Muscle of back (tissue), 13 donors: ENCODE measurements at places on chromosomes 16 and 17.

DNA sequence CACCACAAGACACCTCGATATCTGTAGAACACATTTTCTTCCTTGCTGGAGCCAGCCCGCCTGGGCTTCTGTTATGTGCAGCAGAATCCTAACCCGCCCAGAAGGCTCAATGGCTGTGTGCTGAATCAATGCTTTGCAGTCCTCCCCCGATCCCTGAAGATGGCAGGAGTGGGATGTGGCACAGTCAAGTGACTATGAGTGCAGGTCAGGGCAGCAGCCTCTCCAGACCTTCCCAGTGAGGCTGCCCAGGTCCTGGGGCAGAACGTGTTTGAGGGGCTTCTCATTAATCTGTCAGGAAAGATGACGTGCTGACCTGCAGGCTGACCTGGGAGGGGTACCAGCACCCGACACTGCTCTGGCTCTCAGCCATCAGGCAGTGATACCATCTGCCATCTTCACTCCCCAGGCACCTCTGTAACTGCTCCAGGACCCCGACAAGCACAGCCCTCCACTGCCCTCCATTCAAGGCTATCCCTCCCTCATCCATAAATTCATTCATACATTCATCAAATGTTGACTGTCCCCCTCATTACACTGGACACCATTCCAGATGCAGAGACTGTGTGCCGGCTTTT lies 35.2 kb downstream of the LRRC75A start:
- no peak for DNase-seq

DNA sequence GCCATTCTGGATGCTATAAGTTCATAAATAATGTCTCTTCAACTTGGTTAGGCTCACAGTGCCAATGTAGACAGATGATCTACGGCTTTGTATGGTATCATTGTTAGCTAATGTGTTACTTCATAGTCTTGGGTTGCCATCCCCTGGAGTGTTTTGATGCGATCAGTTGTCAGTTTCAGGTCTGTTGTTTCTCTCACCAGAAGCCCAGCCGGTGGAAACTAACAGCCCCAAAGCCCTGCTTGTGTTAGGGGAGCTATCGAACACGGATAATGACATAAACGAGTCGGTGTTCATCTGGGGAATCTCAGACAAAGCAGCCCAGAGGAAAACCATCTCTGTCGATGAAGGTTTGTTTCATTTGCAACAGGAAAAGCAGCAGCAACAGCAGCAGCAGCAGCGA lies 107.4 kb upstream of the ANKFN1 start:
- DNase-seq: no peak

- no peak for DNase-seq
Observed at GRCh38 chr16:10693889-10694288, 841 bp downstream of the TEKT5 start.

DNA sequence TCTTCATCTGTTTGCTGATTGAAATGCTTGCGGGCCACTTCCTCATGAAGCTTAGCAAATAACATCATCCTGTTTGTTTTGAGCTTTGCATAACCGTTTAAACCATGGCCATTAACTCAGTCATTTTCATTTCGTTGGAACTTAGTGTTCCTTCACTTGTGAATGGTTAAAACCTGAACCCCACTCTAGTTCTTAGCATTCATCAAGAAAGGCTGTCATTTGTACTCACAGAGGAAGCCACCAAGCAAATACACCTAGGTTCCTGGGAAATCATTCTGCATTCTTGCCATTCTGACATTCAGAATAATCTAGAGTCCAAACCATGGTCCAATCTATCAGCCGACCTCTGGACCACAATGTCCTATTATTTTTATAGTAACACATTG lies 8.4 kb upstream of the TAT start:
- DNase-seq: no peak

GRCh38 chr17:62760059-62760944 lies 47.8 kb downstream of the MARCHF10 start:
- no peak for DNase-seq

GRCh38 chr17:773467-774312 lies 8.4 kb downstream of the GLOD4 start:
- no peak for DNase-seq

GRCh38 chr16:3095869-3096268 lies 3.2 kb downstream of the ZSCAN10 start:
- DNase-seq: peak; percentile 33

GRCh38 chr16:50247906-50248608 lies 18.3 kb upstream of the ADCY7 start:
- no peak for DNase-seq

- no peak for DNase-seq
Observed at GRCh38 chr17:69286257-69286656, 40.7 kb downstream of the ABCA5 start.

DNA sequence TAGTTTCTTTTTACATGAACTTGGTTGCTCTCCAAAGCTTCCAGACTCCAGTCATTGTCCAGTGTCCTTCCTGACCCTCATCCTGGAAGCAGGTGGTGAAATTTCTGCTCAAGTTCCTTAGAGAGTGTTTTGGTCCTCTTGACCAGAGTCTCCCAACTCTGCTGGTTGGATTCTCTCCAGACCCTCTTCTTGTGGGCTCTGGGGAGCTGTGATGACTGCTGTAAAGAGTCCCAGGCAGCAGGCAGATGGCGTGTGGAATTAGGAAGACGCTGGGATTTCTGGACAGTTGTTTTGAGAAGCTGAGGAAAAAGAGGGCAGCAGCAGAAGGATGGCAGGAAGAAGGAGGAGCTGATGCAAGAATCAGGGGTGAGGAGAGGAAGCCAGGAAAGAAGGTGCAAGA lies 1.6 kb upstream of the SEZ6 start:
- no peak for DNase-seq

DNA sequence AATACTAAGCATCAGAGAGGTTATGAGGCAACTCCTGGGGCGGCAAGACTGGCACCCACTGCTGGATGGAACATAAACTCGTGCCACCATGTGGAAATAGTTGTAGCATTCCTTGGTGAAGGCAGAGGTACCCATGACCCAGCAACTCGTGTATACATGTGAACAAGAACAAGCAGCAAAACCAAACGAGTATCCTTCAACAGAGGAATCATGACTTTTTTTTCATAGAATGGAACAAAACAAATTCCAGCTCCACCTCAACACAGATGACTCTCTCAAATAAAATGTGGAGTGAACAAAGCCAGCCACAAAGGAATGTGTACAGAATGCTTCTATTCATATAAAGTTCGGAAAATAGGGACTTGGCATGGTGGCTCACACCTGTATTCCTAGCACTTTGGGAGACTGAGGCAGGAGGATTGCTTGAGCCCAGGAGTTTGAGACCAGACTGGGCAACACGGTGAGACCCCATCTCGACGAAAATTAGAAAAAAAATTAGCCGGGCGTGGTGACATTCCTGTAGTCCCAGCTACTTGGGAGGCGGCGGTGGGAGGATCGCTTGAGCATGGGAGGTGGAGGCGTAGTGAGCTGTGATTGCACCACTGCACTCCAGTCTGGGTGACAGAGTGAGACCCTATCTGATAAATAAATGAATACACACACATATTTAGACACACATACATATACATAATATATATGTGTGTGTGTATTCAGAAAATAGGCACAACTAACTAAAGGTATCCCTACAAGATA lies 35.3 kb downstream of the B9D1 start:
- peak; percentile 67 for DNase-seq

DNA sequence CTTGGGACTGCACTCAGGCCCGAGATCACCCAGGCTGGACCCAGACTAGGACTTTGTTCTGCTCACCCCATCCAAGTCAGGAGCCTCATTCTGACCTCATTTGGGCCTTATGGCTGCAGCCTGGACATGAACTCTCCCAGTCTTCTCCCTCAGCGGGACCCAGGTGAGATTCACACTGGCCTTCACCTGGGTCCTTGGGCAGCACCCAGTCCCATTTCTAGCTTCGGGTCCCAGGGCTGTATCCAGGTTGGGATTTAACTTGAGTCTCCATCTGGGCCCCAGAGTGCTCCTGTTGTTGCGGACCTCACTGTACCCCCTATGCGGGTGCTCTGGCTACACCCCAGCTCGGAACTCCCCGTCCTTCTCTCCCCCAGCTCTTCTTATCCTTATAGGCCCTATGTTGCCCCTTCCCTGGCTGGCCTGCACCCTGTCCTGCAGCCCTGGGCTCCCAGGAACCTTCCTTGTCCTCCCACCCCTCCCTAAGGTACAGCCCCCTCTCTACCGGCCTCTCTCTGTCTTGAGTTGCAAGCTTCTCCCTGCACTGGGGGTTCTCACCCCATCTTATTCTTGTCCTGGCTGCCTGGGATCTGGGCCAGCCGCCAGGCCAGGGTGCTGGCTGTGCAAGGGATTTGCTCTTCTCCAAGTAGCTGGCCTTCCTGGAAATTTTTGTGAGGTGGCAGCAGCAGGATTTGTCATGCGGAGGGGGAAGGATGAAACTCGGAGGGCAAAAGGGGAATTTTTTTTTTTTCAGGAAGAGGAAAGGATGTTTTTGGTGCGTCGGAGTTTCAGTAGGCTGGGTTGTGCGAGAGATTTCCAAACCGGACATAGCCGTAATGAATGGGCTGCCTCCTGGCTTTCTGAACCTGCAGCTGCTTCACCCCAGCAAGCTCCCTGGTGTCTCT lies 904 bp downstream of the MAP2K3 start:
- no peak for DNase-seq

DNA sequence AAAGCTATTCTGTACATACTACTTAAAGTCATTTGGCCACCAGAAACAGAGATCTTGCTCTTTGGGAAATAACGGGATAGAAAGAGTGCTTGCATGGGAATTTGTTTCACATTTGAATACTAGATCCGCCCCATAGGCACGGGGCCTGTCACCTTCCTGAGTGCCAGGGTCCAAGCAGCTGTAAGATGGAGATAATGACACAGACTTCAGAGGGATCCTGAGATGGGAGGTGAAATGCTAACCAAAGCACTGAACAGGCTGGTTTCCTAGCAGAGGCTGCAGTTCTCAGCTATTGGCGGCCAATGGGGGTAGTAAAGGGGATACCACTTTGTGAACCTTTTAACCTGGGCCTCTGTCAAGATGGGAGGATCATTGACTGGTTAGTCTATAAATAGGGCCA lies 225.4 kb downstream of the IRF8 start:
- no peak for DNase-seq

DNA sequence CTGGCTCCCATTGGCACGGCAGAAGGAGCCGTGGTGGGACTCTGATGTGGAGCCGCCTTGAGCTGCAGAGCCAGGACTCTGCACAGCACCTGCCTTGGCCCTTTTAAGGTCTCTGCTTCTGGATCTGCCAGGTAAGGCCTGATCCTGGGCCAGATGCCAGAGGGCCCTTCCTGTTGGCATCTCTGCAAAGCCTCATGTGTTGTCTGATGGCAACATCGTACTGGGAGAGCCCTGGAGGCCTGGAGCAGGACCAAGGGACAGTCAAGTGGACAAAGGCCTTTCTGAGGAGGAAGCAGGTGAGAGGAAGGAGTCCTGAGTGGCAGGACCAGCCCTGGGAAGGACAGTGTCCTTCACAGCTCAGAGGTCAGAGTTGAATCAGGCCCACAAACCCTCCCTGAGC lies 26.1 kb downstream of the SOCS1 start:
- no peak for DNase-seq
